ENCODE measurements at places on chromosomes 6 and 20. TPM values are rescaled to one million over a fixed set of nuclear protein-coding genes. Genes with fewer than 3 reads are reported as not detected.

Gene SSTR4
- not detected for total RNA-seq

DNA sequence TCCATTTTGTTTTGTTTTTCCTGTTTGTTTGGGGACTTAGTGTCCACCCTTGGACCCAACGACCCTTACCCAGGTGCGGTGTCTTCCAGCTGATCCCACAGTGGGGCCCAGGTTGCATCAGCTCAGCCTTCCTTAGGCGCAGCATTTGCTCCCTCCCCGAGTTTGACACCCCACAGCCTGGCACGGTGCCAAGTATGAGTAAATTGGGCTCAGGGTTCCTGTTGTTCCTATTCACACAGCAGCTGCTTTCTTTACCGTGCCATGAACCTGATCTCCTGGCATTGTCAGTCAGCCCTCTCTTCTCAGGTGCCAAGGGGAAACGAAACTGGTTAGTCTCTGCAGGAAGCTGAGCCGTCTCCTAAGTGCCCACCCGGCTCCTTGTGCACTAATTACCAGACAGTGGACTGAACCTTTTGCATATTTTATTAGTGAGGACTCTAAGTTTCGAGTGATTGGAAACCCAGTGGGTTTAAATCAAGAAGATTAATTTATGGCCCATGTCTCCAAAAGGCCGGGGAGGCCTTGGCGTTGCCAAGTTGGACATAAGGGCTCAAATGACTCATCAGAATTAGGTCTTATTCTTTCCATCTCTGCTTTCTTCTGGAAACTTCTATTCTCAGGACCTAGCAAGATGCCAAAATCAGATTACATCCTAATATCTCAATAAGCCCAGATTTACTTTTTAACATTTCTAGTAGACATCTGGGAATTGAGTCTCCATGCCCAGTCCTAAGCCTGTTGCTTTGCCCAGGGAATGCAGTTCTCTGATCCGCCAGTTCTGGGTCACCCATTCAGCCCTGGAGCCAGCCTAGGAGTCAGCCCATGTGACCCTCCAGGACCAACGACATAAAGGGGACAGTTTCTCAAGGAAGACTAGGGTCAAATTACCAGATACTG is 68.8 kb downstream of the TSHZ2 start:
- peak; percentile 58 for DNase-seq

Gene IGF2R
- total RNA-seq, result 98.5 TPM

DNA sequence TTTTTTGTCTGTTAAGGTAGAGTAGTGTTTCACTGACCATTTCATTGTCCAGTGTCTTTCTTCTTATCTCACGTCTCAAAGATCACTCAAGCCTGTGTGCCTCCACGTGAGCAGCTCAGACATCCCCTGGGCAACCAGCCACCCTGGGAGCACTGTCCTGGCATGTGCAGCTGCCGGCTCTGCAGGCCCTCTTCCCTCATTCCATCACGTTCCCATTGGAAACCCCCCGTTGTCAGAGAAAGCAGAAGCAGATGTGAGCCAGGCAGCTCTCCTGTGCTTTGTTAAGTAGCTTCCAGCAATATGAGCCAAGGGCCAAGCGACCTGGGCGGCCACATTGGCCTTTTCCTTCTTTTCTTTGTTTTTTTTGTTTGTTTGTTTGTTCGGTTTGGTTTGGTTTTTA is 233.2 kb upstream of the SYNDIG1 start:
- no peak for DNase-seq

DNA sequence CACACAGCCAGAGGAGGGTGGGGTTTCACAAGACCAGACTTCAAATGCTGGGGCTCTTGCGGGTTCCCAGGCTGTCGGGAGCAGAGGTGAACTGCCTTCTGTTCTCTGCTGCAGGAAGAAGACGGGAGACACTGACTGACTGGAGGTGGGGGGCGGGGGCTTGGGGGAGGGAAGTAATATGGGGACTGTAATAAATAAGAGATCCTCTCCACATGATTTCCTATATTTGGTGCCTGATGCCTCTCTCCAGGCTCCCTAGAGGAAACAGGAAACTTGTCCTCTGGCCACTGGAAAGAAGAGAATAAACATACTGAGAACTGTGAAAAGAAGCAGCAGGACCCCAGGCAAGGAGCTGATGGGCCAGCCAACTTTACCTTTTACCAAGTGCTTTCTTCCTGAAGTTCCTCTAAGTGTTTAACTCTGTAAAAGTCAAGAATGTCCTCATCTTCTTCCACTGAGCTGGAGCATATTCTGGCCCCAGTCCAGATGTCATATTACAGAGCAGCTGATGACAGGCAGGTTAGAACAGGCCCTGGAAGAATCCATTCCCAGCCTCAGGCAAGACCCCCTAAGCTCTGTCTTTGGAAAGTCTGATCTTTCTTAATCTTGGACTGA is 33.2 kb upstream of the ADGRF5 start:
- DNase-seq, result no peak

DNA sequence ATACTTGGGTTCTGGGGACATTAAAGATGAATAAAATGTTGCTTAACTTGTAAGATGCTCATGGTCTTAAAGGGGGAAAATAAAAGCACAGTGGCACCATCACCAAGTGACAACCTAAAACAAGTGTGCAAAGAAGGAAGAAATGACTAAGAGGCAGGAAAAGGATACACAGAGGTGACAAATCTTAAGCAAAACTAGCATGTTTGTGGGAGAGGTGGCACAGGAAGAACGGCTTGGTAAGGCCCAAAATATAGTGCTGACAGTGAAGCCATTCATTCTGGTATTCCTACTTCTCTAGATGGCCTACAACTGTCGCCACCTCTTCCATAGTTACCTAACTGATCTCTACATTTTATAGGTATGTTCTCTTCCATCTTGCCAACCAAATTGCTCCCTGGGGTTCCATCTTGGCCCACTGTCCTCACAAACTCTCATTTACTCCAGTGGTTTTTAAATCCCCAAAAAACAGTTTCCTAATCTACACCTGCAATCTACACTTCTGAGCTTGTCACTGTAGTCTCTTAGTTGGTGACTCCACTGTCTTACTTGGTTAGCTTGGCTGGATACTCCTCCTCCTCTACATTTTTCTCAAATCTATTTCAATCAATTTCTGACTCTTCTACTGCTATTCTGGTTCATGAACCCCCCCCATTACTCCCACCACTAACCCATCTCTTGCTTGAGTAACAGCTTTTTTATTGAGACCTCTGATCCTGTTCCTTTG is 33.5 kb downstream of the FAM8A1 start:
- no peak for DNase-seq
